Posterior cingulate gyrus (tissue), 11 donors: ENCODE measurements at places on chromosomes 3 and 15.

DNA sequence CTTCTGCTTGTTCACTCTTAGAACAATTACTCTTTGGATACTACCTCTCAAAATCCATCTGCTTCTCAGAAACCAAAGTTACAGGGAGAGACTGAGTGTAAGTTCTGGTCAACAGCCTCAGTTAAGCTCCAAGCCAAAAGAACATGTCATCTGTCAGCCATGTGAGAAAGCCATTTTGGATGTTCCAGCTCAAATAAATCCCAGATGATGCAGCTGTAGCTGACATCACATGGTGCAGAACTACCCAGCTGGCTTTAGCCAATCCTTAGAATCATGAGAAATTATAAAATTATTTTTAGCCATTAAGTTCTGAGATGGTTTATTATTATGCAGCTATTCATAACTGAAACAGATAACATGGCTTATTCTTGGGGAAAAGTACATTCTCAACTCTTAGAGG lies 696.0 kb downstream of the ZNF385D start:
- no peak for DNase-seq

DNA sequence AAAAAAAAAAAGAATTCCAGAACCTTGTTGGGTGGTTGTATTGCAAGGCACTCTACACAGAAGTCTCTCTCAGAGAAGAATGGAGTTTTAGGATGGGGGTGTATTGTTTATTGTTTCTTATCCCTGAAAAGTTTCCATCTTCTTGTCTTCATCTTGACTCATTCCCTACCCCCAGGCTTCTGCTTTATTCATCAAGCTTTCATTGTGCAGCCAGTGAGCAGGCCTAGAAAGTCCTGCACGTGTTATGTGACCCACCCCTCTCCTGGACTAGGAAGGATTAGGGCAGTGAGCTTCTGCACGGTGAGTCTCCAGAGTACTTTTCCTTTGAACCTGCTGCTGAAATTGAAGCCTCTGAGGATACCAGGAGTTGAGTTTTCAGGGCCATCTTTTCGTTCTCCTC lies 150.9 kb upstream of the IL12A start:
- DNase-seq, result no peak

DNA sequence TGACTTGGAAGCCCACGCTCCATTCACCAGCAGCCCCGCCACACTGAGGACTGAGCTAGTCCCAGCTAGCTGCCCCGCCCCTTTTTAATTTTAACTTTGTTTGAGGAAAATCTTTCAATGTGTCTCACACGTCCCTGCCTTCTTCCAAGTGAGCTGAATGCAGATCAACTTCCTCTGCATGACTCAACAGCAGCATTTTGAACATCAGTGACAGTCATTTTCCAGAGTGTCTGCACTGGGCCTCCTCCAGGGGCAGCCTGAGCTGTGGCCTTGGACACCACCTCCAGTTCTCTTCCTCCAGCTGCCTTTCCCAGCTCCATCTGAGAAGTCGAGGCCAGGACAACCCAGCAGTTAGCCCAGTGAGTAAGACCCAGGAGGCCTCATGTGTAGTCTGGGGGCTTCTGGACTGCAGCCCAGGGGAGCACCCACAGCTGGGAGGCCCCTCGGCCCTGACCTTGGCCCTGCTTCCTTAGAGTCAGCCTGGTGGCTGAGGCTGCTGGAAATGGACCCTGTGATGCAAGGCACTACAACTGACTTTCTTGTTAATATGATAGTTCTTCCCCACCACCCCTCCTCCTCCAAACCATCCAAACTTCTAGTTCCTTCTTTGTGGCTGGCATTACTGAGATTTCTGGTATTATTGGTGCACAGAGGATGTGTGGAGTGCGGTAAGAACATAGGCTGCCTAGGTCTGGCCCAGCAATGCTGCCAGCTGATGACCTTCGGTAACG lies 21.4 kb upstream of the ESYT3 start:
- no peak for DNase-seq

- DNase-seq, result no peak
These were observed 15.0 kb downstream of the CEP70 start for GRCh38 chr3:138578961-138579574.

DNA sequence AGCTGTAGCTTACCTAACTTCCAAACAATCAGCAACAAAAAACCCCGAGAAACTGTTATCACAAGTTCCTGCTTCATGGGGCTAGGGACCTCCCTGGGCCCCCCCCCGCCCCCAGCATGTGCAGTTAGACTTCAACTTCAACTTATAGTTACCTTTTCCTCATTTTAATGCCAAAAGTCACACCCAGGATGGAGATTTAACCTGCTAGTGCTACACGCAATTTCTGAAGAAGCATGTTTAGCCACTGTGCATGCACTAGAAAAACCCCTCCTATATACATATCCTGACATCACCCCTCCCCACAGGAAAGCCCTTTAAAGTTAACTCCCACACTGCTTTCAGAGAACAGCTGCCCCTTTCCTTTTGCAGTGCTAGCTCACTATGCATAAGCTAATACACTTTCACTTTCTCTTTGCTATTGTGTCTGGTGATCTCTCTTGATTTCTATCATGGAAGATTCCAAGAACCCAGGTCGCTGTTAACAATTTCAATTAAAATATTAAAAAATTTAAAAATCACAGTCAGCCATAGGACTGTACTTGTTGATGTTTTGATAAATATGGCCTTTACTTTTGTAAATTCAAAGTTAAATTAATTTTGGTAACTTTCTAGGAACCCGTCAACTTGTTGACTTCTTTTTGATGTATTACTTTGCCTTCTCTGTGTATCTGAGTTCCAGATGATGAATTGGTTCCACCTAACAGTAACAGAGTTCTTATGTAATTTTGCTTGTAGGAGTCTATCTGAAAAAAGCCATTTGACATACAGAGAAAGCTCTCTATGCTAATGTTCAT lies 75.2 kb upstream of the ACAD9 start:
- no peak for DNase-seq

- DNase-seq, result peak; percentile 85
These were observed at the start of gene FRMD4B for GRCh38 chr3:69385723-69386555. Gene FRMD4B, minus strand, starts transcription at chr3:69386088. Its CDS starts 99 bp downstream, at chr3:69385989.

DNA sequence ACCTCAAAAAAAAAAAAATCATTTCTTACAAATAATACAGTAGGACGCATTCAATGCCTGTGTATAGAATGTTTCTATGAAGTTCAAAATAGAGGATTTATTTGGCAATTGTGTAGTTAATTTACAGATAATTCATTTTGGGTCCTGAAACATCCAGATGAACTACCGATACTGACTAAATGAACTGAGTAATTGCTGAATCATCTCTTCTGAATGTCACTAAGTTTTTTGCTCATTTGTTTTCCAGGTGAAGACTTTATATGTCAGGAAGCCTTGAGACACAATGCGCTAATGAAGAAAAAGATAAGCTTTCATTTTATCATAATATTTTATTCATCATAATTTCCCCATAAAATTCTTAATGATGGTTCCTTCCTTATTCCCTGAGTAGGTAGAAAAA lies 39.7 kb downstream of the PCOLCE2 start:
- no peak for DNase-seq

GRCh38 chr3:160701490-160701889 lies 24.5 kb downstream of the ARL14 start:
- no peak for DNase-seq

DNA sequence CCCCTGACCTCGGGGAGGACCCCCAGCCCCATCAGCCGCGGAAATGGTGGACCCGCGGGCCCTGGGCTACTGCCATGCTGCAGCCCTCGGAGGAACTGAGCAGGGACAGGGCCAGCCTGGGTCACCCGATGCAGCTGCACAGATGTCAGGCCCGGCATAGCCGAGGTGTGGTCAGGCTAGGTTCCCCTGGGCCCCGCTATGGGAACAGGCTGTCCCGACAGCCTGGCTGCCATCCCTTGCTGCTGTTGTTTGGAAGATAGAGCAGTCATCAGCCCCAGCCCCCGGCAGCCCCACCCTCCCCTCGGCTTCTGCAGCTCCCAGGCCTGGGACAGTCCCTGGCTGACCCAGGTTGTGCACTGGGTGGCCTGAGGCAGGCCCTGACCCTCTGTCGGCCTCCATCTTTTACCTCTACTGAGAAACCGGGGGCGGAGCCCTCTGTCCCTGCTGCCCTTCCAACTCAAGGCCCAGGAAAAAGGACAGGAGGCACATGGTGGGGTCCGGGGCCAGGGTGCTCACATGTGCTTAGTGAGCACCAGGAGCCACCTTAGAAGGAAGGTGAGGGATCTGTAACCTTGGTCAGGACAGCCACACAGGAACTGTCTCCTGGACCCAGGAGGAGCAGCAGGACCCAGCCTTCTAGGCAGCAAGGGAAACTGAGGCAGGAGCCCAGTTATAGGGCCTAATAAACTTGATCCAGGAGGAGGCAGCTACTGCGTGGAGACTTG lies 31.5 kb upstream of the FBLN2 start:
- no peak for DNase-seq

- no peak for DNase-seq
These were observed 43.4 kb downstream of the HCN4 start for GRCh38 chr15:73325191-73325861.

DNA sequence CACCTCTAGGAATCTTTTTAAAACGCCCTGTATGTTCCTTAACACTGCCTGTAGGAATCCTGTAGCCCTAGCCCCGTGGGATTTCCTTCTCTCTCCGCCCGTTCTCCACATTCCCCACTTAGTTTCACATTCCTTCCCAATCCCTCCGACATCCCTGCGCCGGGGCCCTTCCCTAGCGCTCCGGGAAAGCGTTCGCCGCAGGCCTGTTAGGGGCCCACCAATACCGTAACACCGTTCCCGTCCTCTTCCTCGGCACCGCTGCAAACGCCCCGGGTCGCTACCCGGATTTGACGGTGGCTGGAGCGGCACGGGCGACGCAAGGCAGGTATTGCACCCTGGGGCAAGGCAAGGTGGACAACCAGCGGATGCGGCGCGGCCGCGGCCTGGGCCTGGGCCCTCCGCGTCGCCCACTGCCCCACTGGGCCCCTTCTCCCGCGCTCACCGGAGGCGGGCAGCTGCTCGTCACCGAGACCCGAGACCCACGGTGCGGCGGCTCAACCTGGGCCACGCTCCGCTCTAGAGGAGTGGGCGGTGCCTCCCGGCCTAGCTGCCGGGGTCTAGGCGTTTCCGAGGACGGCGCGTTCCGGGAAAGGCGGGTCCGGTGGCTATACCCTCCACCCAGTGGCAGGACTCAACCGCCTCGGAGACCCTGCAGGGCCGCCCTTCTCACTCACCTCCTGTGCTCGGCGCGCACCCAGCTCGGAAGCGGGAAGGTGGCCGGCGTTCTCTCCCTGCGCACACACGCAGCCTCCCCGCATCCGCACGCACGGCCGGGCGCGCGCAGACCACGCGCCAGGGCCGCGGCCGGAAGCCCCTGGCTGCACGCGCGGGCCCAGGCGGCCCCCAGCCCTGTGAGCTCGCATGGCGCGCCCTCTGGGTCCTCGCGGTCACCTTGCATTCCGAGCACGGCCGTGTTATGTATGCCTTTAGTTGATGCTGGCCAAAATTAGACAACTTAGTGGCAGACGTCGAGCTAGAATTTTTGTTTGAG lies at the start of gene B3GALNT1:
Gene B3GALNT1 (minus strand): TSS at position 789 of the 991 bp plus-strand sequence. CDS start 18,595 bp downstream, outside the sequence.
- DNase-seq, result peak; percentile 27

DNA sequence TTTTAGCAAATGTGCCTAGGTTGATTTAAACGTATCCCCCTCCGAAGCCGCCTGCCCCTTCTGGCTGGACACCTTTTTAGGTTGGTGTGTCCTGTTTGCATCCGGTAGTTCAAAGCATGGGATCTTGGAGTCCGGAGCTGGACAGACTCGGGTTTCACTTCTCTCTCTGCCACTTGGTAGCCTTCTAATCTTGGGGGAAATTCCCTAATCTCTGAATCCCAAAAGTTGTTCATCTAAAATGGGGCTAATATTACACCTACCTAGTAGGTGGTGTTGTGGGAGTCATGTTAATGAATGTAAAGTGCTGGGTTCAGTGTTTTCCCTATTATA lies 760 bp downstream of the FANCI start:
- DNase-seq, result no peak

GRCh38 chr3:186870421-186871201 lies 28.1 kb downstream of the ADIPOQ start:
- no peak for DNase-seq

- DNase-seq, result no peak
These were observed 18.6 kb downstream of the PLD1 start for GRCh38 chr3:171791692-171792076.

GRCh38 chr15:89776274-89777072 lies at the start of gene MESP2:
Gene MESP2, plus strand, starts transcription at chr15:89776332. Its CDS starts 26 bp downstream, at chr15:89776358.
- DNase-seq, result peak; percentile 91

DNA sequence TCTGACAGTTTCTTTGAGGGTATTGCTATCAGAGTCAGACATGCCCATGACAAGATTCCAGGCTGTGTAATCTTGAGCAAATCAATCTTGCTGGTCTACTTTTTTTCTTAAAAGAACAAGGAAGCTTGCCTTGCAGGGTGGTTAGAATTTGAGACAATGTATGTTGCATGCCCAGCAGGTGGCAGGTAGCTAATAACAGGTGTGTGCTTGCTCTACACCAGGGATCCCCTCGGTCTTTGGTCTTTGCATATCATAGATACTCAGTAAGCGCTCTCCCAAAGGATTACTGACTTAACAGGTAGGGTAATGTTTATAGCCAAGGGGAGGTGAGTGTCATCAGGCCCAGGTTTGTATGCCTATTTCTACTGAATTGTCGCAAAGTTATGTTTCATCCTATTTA lies 37.3 kb downstream of the CACNA1D start:
- DNase-seq, result no peak

DNA sequence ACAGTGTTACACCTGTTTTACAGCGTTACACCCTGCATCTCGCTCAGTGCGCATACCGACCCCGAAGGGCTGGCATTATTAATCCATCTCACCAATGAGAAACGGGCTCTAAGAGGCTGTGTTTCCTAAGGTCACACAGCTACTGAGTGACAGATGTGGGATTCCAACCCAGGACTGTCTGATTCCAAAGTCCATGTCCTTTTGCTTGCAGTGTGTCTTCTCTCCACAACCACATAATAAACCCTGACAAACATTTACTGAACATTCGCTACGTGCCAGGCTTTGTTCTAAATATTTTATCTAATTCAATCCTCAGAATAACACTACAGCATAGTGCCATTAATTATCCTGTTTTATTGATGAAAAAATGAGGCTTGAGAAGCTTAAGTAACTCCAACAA lies 79.1 kb downstream of the RAB11A start:
- no peak for DNase-seq

- DNase-seq, result no peak
These were observed 288.9 kb downstream of the EFHB start for GRCh38 chr3:19645093-19645492.

GRCh38 chr15:78077871-78078210 lies 330 bp upstream of the TBC1D2B start:
- no peak for DNase-seq

- DNase-seq, result no peak
These were observed 83.1 kb upstream of the TP63 start for GRCh38 chr3:189548053-189548452.

- DNase-seq, result no peak
These were observed 84.3 kb downstream of the MB21D2 start for GRCh38 chr3:192833177-192833890.

DNA sequence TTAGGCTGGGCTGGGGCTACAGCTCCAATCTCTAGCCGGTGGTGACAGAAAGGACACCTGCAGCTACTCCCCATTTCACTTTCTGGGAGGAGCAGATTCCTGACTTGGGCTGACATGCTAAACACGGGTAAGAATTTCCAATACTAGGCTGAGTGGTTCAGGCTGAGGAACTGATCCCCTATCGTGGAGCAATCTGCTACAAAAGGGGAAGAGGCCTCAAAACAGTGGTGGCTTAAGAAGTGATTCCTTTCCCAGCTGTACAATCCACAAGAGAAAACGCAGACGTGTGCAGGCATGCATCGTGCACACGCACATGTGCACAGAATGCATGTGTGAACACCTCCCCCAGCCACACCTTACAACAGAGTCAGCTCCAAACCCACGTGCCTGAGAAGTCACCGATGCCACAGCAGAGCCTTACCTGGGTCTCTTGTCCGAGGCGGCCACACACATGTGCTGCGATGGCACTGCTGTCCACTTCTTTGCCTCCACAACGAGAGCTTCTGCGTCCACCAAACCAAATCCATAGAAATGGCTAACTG lies 86.7 kb upstream of the SNRPA1 start:
- DNase-seq, result no peak
